MCF 10A (cell line): ENCODE measurements at places on chromosomes 12 and 14. TPM values are rescaled to one million over a fixed set of nuclear protein-coding genes. Genes with fewer than 3 reads are reported as not detected.

Gene FAM177A1
- 73.9 and 74.6 TPM in 2 replicates for total RNA-seq

Gene KRT72
- total RNA-seq, result not detected in 2 replicates

Gene LMNTD1
- total RNA-seq, result not detected in 2 replicates

Gene CLEC1B
- total RNA-seq, result not detected in 2 replicates

Gene HSPB8
- total RNA-seq, result 0.23 and 0.27 TPM in 2 replicates

Gene NINJ2
- not detected in 2 replicates for total RNA-seq

Gene KRT6A
- total RNA-seq, result 1,403 and 1,688 TPM in 2 replicates

Gene AICDA
- total RNA-seq, result not detected in 2 replicates
